Esophagus squamous epithelium (tissue), 5 donors: ENCODE measurements at places on chromosomes 7 and 10.

- DNase-seq, result no peak
Observed at GRCh38 chr10:61643316-61643751, 19.4 kb upstream of the CABCOCO1 start.

GRCh38 chr10:112792487-112793201 is 157.4 kb upstream of the TCF7L2 start:
- no peak for DNase-seq

GRCh38 chr10:101607124-101607523 is 19.0 kb downstream of the DPCD start:
- DNase-seq, result no peak

GRCh38 chr7:36138209-36138608 is 14.8 kb upstream of the EEPD1 start:
- DNase-seq, result no peak

DNA sequence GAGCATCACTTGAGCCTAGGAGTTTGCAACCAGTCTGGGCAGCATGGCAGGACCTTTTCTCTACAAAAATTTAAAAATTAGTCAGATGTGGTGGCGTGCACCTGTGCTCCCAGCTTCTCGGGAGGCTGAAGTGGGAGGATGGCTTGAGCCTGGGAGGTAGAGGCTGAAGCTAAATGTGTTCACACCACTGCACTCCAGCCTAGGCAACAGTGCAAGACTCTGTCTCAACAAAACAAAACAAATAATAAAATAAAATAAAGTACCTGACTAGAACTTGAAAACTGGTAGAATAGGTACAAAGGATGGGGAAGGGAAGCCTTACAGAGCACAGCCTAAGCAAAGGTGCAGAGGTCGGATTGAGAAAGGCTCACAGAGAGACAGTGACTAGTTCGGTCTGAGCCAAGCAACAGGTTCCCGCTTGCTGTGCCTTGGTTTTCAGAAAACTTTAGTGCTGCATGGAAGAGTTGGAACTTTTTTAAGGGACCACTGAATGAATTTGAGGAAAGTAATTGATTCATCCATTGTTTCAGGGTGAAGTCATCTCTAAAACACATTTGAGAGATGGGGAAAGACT is 100.1 kb upstream of the STK17A start:
- DNase-seq, result no peak

- no peak for DNase-seq
Observed at GRCh38 chr7:77370606-77371005, 45.5 kb downstream of the GSAP start.

DNA sequence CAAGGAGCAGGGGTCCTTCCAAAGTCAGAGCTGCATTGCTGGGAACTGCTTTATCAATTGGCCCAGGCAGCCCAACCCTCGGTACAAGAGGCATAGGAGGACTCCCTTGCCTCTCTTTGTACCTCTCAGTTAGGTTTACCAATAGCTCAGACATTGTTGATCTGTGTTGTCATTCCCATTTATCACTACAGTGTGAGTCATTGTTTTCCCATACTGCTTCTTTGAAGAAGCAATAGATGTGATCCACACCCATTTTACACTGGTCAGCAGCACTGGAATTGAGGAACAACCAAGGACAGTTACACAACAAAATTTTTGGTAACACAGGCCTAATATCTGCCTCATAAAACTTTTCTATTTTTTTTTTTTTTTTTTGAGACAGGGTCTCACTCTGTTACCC is 307.2 kb downstream of the SNX13 start:
- no peak for DNase-seq

DNA sequence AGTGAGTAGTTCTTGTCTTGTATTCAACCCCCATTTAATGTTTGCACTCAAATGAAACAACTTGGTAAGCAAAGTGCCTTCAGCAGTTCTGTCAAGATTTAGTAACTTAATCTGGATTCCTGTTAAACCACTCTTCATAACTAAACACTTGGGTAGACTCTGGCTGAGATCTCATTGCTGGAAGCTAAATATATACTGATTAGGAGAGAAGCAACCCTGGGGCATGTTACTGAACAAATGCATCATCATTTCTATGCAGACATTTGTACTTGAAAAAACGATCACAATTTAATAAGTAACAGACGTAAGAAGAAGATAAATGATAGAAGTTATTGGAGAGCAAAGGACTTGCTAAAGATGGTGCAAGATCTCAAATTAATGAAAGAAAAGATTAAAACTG is 308.4 kb upstream of the POM121L12 start:
- DNase-seq, result no peak

DNA sequence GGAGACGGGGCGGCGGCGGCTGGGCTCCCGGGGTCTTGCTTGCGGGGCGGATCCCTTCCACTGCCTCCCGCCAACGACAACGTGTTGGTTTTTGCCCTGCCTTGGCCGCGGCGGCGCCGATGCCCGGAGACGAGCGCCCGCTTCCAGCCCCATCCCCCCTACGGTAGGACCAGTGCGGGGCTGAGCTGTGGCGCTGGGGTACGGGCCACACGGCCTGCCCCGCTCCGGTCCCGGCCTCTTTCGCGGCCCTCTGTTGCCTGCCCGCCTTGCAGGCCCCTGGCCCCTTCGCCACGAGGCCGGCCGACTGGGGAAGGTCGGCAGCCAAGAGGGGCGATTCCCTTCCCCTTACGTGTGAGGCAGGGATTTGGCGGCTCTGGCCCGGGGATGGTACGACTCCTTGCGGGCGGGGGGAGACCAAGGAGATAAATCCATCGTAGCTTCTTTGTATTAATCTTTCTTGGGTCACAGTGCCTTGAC is 488 bp downstream of the EIF4H start:
- no peak for DNase-seq

- DNase-seq, result no peak
Observed at GRCh38 chr10:96509017-96509641, 4.6 kb downstream of the TLL2 start.

DNA sequence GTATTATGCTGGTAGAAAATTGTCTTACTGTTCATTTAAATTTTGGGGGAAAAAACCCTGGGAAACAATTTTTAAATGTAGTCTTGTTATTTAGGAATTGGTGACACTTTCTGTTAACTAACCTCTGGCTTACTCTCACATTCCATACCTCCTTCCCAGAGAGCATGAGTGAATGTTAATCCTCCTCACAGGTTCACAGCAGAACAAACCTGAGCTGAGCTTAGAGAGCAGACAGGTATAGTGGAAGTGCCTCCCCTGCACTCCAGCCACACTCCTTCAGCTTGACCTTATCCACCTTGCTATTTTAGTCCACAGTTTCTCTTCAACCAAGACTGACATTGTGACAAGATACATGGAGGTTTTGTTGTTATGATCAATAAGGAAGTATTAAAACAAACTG is 235.9 kb downstream of the FOXP2 start:
- DNase-seq, result no peak

DNA sequence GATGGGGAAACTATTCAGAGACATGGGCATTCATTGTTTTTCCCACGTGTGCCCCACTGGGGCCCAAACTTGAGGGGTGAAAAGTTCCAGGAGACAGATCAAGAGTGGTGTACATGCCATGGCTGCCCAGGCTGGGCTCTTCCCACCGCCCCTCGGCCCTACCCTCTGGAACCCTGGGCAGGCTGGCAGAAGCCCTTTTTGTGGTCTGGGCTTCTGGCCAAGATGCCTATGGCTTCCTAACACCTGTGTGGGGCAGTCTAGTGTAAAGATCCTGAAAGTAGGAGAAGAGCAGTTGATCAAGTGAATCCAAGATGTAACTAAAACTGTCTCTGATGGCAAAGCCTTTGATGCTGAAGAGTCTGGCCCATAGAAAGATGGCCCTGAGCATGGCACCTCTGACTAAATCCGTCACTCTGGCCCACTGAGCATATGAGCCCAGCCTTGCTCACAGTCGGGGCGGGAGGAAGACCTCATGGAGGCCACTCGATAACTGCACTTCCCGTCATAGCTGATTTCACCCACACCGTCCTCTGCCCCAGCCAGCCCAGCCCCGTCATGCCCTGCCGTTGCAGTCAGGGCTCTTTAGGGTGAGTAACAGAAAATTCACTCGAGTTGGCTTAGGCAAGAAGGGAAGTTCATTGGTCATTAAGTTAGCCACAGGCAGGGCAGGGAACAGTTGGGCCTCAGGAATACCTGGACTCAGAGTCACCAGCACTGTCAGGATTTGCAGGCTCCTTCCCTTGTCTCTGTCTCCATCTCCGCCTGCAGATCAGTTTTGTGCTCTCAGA is 37.9 kb upstream of the MTPAP start:
- DNase-seq, result no peak

- no peak for DNase-seq
Observed at GRCh38 chr7:136528329-136528728, 340.1 kb upstream of the CHRM2 start.

- no peak for DNase-seq
Observed at GRCh38 chr7:16585540-16585939, 58.9 kb downstream of the LRRC72 start.

- no peak for DNase-seq
Observed at GRCh38 chr7:46032353-46032752, 111.3 kb upstream of the IGFBP3 start.

DNA sequence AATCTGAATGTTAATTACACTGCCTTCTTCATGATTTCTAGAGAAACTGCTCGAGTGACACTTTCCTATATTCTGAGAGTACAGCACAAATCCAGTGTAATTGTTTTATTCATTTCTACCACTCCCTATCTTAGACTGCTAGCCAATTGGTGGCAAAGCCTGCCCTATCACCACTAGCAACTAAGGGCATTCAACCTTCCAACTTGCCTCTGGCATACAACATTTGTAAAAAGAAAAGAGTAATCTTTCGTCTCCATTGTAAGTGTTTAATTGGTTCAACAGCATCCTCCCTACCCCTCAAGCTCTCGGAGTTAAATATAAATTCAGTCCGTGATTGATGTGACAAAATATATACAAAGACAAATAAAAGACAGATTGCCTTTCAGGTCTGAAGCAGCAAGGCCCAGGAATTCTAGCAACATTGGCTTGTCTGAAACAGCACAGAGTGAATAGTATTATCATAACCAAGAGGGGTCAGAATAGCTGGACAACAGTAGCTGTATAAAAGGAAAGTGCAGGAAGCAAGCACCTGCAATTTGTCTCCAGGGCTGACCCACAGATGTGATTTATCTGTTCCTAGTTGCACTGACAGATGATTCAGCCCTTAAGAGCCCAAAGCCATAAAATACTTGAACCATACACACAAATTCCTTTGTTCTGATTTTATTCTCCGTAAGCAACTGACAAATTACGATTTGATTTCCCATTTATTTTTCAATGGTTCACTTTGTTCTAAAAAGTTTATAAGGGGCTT is 47.6 kb upstream of the ANKRD1 start:
- DNase-seq, result no peak

DNA sequence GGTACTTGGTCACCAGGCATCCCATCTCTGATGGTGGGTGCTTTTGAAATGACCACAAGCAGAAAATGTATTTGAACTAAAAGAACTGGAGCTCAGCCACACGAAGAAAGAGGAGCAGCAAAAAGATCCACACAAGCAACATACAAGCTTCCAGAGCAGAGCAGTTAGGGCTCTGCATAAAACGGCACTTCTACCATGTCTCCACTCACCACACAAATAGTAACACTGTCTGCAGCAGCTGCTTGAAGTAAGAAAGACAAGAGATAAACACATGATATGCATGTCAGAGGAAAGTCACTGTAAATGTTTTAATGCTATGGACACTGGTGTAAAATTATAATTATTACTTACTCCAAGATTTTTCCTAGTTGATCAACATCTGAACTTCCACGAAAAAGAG is 32.5 kb upstream of the FAM133B start:
- DNase-seq, result no peak

- DNase-seq, result no peak
Observed at GRCh38 chr7:42485301-42485766, 248.3 kb upstream of the GLI3 start.

GRCh38 chr10:24862589-24862988 is 89.8 kb downstream of the PRTFDC1 start:
- no peak for DNase-seq

GRCh38 chr10:78952030-78952429 is 116.7 kb upstream of the ZMIZ1 start:
- no peak for DNase-seq

GRCh38 chr7:141418066-141418465 is 133.1 kb upstream of the AGK start:
- no peak for DNase-seq

- DNase-seq, result no peak
Observed at GRCh38 chr10:69317175-69317604, 38.9 kb downstream of the HK1 start.

GRCh38 chr10:114573330-114574045 is 84.6 kb downstream of the ABLIM1 start:
- no peak for DNase-seq

- DNase-seq, result no peak
Observed at GRCh38 chr10:117936566-117936965, 110.2 kb downstream of the RAB11FIP2 start.

DNA sequence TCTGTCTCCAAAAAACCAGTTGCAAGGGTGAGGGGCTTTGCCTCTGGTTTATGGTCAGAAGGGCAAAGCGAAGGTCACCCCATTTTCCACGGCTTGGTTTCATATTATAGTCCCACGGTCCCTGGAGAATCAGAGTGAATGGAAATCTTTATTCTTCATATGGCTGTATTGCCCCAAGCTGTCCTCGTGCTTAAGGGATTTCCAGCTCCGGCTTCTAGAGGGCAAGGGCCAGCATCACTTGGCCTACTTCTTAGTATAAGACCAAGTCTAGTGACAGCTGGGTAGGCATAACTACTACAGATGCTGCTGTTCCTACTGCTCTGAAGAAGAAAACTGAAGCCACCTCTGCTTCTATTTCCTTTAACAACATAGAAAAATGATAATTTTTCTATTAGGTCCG is 63.2 kb downstream of the PARP12 start:
- DNase-seq, result no peak

DNA sequence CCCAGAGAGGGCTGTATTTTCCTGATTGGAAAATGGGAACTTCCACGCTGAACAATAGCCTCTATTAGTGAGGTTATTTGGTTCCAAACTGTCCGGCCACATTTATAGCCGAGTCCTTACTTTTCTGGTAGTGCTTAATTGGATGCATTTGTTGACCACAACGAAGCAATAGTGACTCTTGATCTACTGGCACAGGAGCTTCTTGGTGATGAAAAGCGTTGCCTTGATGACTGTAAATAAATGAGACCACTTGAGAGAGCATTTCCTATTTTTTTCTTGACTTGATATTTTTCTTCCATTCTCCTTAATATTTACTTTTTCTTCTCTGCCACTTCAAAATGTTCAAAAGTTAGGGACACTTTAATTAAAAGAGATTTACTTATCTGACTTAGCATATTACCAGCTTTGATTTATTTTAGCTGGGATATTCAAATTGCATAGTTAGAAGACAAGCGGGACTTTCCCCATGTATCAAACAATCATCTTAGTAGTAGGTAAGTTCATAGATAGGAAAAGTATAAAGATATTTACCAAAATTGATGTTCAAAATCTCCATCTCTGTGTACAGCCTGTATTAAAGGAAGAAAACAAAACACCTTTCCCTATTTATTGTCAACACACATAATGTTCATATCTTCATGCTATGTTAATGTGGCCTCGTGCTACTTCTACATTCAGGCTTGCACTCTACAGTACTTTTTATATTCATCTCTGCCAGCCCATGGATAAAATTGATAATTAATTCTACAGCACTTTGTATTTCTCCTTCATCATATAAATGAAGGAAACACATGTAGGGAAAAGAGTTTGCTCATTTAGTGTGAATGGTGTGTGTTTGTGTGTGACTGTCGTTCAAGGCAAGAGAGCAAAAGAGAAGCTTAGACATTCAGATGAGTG is 5.1 kb upstream of the SP8 start:
- DNase-seq, result no peak

- DNase-seq, result no peak
Observed at GRCh38 chr7:152501506-152501905, 65.7 kb upstream of the KMT2C start.

GRCh38 chr7:32047801-32048200 is 22.4 kb downstream of the PDE1C start:
- no peak for DNase-seq

GRCh38 chr7:55274156-55274555 is 91.0 kb upstream of the LANCL2 start:
- DNase-seq, result no peak
